ENCODE measurements at places on chromosomes 4 and X.

- no peak for DNase-seq
Measured at GRCh38 chr4:142194905-142195304, 558.5 kb downstream of the IL15 start.

- no peak for DNase-seq
Measured at GRCh38 chrX:134186362-134187121, 50.4 kb upstream of the CCDC160 start.

- no peak for DNase-seq
Measured at GRCh38 chr4:120725639-120726580, 196.6 kb downstream of the PRDM5 start.

DNA sequence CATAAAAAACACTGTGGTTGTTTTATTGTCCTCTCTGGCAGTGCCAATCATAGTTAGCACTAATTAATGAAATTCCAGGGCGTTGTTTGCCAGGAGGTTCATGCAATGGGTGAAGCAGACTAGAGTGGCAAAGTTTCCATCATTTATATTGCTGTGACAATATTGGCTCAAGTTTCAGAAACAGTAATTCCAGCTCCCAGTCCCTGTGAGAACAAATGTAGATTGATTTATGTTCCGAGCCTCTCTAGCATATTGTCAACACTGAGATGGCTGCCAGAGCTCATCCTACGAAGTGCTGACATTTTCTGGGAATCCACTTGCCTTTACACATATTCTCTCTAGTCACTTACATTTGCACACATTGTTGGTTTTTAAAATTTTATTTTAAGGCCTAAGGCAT, 440.0 kb upstream of the IGFBP7 start:
- DNase-seq: peak; percentile 66

DNA sequence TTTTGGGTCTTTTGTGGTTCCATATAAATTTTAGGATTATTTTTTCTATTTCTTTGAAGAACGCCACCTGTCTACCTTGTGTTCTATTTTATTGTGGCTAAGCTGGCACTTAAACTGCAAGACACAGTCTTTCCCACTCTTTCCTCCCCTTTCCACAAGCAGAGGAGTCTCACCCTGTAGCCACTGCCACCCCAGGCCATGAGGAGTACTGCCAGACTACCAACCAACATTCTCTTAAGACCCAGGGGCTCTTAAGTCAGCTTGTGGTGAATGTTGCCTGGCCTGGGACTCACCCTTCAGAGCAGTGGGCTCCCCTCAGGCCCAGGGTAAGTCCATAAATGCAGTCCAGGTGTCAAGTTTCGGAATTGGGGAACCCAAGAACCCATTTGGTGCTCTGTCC, 58.0 kb upstream of the FMR1 start:
- DNase-seq: no peak

DNA sequence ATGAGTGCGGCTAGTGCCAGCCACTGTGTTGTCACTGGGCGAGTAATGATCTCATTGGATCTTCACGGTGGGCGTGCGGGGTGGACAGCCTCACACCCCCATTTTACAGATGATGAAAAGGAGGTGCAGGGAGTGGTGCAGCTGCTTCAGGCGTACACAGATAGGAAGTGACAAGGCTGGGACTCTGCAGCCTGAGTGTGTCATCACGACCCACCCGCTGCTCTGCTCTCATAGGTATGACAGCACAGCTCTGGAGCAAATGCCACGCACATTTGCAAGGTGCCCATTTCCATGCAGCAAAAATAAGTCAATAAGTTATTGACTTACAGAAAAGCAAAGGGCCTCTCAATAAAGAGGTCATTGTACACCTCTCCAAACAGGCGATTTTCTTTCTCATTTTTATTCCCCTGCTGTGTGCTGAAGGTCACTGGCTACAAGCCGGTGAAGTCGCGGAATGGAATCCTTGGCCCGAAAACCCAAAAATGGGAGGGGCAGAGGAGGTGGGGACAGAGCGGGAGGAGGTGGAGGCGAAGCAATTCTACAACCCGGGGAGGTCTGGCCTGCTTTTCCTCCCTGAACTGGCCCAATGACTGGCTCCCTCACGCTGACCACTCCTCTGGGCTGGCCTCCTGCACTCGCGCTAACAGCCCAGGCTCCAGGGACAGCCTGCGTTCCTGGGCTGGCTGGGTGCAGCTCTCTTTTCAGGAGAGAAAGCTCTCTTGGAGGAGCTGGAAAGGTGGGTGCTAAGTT, at the start of gene SOD3:
TSS of gene SOD3 (plus strand) at position 658 of the 750 bp plus-strand sequence. CDS start 3,949 bp downstream, outside the sequence.
- DNase-seq: no peak

- no peak for DNase-seq
Measured at GRCh38 chr4:140789759-140790158, 33.6 kb upstream of the TBC1D9 start.

- DNase-seq: no peak
Measured at GRCh38 chr4:93319041-93319440, 509.5 kb upstream of the ATOH1 start.

- no peak for DNase-seq
Measured at GRCh38 chr4:73575660-73576059, 44.6 kb downstream of the RASSF6 start.

DNA sequence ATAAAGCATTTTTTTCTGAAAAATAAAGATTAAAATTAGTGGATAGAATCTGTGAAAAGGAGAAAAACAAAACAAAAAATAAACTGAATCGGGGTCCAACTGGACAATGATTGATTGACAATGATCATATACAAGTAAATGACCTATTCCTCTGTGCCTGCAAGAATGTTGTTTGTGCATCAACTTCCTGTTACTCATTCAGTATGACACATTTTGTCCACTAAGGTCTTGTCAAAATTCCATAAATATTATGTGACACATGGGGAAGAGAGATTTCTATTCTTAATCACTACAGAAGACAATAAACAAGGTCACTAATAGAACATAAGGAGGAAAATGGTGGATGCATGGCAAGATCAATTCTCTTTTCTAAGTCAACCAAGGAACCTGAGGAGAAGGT, 54.9 kb downstream of the F8 start:
- no peak for DNase-seq

DNA sequence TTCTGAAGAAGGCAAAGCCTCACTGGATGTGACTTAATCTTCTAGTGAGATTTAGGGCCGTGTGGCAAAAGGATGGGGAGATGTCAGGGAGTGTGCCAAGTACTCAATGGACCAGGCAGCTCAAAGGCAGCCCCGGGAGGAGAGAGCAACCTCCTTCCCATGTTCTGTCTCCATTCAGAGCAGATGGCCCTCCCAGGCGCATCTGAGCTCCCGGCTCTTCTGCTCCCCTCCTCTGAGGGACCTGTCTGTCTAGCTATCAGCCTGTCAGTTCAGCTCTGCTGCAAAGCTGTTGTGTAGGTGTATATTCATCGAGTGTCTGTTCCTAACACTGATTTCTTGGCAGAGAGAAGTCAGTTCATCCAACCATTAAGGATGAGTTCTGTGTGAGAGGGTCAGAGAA, 10.9 kb upstream of the PORCN start:
- DNase-seq: no peak

GRCh38 chr4:87622303-87622702, 14.0 kb downstream of the DSPP start:
- DNase-seq: no peak

DNA sequence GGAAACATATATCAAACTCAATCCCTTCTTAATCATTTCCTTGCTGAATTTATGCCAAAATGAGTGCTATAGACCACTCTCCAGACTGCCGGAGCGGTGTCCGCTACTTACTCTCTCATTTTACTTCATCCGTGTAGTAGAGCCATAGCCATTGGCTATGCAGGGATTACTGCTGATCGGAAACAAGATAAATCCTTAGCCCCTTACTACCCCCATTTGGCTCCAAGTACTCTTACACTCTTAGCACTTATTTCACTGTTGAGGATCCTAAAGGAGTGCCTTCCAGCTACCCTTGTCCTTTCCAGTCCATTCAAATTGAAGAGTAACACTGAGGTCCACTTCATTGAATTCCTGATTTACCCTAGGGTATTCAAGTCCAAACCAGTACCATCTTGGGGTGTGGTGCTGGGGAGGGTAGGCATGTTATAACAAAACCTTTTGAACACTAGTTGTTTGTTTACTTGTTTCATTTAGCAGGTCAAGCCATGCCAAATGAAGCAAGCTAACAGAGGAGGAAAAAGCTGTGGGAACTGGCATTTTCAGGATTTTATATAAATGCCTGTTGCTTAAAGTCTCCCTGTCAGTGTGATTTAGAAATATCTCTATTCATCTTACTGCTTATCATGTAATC, 715.1 kb downstream of the FSTL5 start:
- DNase-seq: no peak

- DNase-seq: no peak
Measured at GRCh38 chr4:113288696-113289095, 239.2 kb downstream of the ANK2 start.

- no peak for DNase-seq
Measured at GRCh38 chr4:118968813-118969212, 80.2 kb downstream of the SYNPO2 start.

GRCh38 chrX:100995469-100995868, 26.0 kb downstream of the ARL13A start:
- DNase-seq: no peak

DNA sequence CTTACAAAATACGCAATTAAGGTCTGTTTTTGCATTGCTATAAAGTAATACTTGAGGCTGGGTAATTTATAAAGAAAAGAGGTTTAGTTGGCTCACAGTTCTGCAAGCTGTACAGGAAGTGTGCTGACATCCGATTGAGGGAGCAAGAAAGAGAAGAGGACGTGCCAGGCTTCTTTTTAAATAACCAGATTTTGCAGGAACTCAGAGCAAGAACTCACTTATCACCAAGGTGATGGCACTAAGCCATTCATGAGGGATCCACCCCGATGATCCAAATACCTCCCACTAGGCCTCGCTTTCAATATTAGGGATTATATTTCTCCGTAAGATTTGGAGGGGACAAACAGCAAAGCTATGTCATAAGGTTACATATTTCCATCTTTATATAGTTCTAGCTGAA, 456.7 kb downstream of the GLUD2 start:
- no peak for DNase-seq

DNA sequence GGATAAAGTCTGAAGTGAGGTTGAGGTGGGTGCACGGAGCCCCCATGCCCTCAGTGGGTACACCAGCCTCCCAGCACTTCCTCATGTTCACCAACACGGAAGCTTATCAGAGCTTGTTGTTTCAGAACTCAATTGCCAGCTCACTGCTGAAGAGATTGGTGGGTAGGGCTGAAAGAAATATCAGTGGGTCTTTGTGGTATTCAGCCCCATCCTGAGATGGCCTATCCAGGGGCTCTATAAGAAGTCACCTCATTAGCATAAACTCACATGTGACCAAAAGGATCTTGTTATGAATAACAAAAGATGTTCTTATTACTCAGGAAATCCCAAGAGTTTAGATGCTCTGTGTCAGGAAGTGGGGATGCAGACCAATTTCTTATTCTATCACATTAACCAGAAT, 177.3 kb downstream of the ARHGAP10 start:
- DNase-seq: no peak

DNA sequence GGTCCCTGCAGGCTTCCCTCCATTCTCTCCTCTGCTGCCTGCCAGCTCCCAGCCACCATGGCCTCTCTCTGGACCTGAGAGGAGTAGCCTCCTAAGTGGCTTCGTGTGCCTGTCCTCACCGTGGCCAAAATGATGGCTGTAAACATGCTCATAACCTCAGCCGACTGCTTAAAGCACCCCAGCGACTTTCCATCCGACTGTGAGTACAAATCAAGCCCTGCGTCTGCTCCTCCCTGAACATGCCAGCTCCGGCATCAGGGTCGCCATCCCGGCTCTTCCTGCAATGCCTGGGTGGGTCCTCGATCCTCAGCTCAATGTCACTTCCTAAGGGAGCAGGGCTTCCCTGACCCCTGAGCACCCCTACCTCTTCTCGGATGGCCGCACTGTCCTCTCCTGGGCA, 3.3 kb upstream of the SORCS2 start:
- no peak for DNase-seq

DNA sequence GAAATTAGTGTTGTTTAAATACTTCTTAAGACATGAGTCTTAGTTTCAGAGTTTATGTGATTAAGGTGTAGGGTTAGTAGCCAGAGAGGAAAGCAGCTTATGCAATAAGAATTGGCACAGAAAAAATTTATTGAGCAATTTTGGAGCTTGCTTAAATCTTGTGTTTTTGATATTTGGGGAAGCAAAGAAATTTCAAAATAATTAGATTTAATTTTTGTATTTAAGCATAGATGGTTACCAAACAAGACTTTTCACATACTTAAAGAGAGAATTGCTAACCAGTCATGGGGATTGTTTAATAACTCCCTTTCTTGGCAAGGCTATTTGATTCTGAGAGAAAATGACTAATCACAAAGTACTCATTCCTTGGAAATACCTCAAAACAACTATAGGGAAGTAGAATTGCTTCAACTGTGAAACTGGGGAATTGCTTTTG, 202.0 kb upstream of the GRID2 start:
- no peak for DNase-seq

DNA sequence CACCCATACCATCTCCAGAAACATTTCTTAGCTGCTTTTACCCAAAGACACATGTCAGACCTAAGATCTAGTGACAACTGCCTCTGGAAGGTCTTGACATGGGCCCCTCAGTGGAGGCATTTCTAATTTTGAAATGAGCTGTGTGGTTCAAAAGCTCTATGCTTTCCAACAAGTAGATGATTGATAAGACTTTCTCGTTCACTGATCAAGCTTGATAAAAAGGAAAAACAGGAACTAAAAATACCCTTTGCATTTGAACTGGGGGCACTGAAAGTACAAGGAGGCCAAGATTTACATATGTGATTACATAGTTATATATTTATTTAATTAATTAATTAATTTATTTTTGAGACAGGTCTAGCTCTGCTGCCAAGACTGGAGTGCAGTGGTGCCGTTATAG, 61.3 kb upstream of the SCOC start:
- no peak for DNase-seq

GRCh38 chrX:39814391-39814790, 283.4 kb downstream of the BCOR start:
- DNase-seq: peak; percentile 5

GRCh38 chrX:137432609-137433008, 133.3 kb upstream of the ZIC3 start:
- DNase-seq: peak; percentile 21

DNA sequence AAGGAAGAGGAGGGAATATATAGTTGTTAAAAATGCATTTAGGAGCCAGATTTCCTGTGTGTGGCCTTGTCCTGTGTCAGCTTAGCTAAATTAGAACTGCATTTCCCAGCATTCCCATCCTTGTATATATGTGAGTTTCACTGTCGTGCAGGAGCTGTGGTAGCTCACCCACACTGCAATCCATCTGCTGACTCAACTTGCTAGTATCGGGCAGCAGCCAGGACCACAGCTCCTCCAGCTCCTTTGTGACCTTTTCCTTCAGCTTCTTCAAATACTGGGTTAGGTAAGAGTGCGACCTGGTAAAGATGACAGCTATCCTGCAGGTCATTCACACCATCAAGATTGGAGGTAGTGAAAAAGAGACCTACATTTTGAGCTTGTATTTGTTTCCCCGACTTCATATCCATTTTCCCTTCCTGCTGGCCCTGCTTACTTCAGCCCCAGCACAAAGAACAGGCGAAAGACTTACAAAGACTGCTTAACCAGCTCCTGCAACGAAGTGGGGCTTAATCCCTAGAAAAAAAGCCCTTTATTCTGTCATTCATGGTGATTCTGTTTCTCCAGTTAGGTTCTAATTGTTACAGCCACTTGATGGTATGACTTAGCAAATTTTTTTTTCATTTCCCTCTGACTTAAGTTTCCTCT, 11.4 kb downstream of the ASIC5 start:
- DNase-seq: no peak

GRCh38 chrX:53441531-53442321, 7.6 kb upstream of the HSD17B10 start:
- DNase-seq: peak; percentile 65

All from NCI-H2029 (cell line).